ENCODE measurements at places on chromosomes 4 and X. TPM values are rescaled to one million over a fixed set of nuclear protein-coding genes. Genes with fewer than 3 reads are reported as not detected.

The ERAS gene
- not detected for total RNA-seq

The NXF2B gene
- 0.44 TPM for total RNA-seq

The SLC25A14 gene
- total RNA-seq: 29.0 TPM

The XAGE2 gene
- total RNA-seq: not detected

The TSPAN7 gene
- total RNA-seq: 58.6 TPM

The SORCS2 gene
- 59.2 TPM for total RNA-seq

The CLIC2 gene
- total RNA-seq: 4.8 TPM

The TMPRSS11E gene
- not detected for total RNA-seq

The DCAF12L1 gene
- total RNA-seq: 0.49 TPM

The NOP14 gene
- total RNA-seq: 14.1 TPM

The CT47C1 gene
- not detected for total RNA-seq

The UGT2B15 gene
- not detected for total RNA-seq

The TMPRSS11A gene
- 0.33 TPM for total RNA-seq

The F11 gene
- total RNA-seq: 0.44 TPM

The HMGB3 gene
- 33.9 TPM for total RNA-seq

The TRIM75 gene
- not detected for total RNA-seq

The DUX4 gene
- not detected for total RNA-seq

The SLC6A8 gene
- 44.7 TPM for total RNA-seq

The TBC1D9 gene
- 64.2 TPM for total RNA-seq

The KLHL34 gene
- 0.27 TPM for total RNA-seq

The HHIP gene
- total RNA-seq: 33.3 TPM

The SLC10A4 gene
- 3.1 TPM for total RNA-seq

The CXCL8 gene
- 4.7 TPM for total RNA-seq

The FAM13A gene
- total RNA-seq: 84.9 TPM

All from camera-type eye (tissue), 1 donor.